NCI-H460 (cell line): ENCODE measurements at places on chromosomes 2 and 18.

GRCh38 chr2:27249159-27249890, 13.5 kb downstream of the SLC30A3 start:
- DNase-seq = no peak

GRCh38 chr2:238703053-238703415, 144.9 kb upstream of the TWIST2 start:
- DNase-seq = no peak

GRCh38 chr2:24262421-24262970, 87.6 kb downstream of the FAM228A start:
- DNase-seq = no peak

- DNase-seq = no peak
Observed at GRCh38 chr2:3104261-3104660, 273.4 kb downstream of the EIPR1 start.

GRCh38 chr18:23972453-23972852, 42.1 kb upstream of the TTC39C start:
- no peak for DNase-seq

DNA sequence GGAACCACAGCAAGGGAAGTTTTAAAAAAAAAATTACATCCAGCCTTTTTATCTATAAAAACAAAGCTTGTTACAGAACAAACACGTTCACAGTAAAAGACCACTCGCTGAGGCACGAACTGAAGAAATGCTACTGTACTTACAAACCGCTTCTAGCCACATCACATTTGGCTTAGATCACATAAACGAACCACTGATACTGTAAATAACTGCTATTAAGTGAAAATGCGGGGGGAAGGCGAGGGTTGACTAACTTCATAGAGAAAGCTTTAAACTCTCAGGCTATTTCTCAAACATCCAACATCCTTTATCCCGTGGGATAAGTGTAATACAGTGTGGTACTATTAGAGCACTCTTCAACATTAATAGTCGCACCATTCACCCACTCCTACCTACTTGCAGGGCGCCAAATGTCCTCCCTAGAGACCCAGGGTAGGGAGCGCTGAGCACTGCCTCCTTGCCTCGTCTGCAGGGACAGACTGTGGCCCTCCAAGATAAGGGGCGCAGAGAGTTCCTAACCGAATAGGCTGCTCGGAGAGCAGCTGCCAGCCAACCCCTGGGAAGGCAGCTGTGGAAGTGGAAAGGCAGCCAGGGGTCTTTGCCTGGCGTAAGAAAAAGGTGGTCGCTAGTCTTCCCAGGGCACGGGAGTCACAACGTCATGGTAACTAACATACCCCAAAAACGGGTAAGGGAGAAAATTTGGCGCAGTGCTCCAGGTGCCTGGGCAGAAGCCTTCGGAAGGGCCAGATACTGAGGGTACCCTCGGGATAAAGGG, 854 bp downstream of the GPR155 start:
- no peak for DNase-seq

DNA sequence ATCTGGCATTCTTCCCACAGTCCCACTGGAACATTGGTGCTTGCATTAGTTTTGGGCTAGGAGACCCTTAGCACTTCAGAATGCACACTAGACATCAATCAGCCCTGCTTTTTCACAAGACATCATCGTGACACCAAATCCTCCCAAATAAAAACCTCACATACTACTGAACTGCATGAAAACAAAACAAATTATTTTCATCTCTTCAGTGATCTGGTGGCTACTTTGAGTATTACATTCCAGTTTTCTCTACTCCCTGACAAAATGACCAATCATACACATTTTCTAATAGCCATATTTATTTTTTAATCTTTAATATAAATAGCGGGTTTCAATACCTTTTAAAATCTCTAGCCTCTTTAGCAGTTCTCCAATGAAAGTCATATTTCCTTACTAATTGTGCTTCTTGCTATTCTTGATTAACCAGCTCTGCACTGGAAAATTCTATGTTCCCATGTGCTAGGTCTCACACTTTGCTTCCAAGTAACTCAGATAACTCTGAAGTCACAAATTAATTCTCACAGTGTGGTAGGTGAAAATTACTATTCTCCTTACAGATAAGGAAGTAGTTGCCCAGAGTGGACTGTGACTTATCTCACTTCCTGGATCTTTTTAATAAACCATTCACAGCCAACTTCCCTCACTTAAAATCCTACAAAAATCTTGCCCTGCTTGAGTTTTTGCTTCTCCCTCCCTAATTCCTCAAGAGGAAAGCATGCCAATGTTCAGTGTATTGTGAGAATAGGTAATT, 82.5 kb upstream of the EPB41L3 start:
- no peak for DNase-seq

- DNase-seq = no peak
Observed at GRCh38 chr2:226308323-226308680, 491.3 kb downstream of the IRS1 start.

DNA sequence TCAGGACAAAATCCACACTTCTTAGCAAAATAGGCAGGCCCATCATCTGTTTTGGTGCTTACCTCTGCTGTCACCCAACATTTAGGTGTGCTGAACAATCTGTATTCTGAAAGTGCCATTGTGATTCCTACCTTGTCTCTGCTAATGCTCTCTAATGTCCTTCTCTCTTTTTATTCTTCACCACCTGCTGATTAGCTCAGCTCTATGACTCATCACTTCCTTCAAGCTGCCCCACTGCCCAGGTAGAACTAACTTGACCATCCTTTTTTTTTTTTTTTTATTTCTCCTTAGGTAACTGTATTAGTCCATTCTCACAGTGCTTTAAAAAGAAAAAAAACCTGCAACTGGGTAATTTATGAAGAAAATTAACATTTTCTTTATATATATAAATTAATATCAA, 478.7 kb upstream of the POU3F3 start:
- no peak for DNase-seq

- no peak for DNase-seq
Observed at GRCh38 chr18:21085579-21086166, 25.9 kb downstream of the ROCK1 start.

- no peak for DNase-seq
Observed at GRCh38 chr2:234975611-234976010, 23.8 kb downstream of the SH3BP4 start.

DNA sequence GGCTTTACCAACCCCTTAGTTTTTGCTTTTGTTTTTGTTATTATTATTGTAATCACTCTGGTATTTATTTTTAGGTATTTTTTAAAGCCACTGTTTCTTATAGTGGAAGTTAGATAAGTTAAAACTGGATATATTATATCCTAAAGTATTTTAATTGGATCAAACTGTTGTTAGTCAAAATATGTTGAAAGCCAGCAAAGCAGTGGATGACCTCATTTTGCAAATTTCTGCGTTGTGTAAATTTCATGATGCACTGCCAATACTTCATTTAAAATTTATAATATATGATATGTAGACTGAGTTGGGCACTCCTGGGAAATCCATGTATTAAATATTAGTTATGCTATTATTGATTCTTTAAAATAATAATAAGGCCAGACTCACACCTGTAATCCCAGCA, 661.7 kb upstream of the NRXN1 start:
- DNase-seq = no peak

GRCh38 chr2:157991932-157992331, 109.7 kb upstream of the UPP2 start:
- no peak for DNase-seq

GRCh38 chr18:6886797-6887330, 157.3 kb downstream of the ARHGAP28 start:
- no peak for DNase-seq

DNA sequence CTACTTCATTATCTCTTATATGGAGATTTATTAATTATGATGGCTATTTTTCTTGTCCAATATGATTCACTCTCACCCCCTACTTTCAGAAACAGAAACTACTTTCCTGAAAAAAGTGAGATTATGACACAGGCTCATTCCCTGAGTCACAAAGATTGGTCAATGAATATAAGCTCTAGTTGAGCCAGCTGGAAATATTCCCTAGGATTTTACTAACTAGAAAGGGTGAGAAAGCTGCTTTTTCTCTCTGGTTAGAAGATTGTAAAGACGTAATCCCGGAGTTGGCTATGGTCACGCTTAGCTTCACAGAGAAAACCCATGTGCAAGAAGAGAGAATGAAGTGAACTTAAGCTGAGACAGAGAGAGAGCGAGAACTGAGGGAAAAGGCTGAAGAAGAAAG, 223.7 kb upstream of the SMAD7 start:
- DNase-seq = no peak

DNA sequence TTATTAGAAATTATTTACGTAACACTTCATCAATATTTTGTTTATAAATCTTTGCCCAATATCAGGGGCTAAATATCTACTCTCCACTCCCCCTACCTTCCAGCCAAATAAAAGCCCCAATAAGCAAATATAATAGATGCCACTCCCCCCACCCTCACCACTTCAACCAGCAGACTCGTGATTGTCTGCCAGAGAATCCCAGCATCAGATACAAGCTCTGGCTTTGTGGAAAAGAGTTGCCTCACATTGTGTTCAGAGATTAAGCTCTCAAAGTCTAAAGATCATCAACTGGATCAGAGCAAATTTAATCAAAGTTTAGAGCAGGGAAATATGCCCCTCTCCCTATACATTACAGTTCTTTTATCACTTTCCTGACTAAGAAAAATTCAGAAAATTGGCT, 39.5 kb downstream of the AOX1 start:
- no peak for DNase-seq

- no peak for DNase-seq
Observed at GRCh38 chr2:232666051-232666805, 30.9 kb upstream of the GIGYF2 start.

DNA sequence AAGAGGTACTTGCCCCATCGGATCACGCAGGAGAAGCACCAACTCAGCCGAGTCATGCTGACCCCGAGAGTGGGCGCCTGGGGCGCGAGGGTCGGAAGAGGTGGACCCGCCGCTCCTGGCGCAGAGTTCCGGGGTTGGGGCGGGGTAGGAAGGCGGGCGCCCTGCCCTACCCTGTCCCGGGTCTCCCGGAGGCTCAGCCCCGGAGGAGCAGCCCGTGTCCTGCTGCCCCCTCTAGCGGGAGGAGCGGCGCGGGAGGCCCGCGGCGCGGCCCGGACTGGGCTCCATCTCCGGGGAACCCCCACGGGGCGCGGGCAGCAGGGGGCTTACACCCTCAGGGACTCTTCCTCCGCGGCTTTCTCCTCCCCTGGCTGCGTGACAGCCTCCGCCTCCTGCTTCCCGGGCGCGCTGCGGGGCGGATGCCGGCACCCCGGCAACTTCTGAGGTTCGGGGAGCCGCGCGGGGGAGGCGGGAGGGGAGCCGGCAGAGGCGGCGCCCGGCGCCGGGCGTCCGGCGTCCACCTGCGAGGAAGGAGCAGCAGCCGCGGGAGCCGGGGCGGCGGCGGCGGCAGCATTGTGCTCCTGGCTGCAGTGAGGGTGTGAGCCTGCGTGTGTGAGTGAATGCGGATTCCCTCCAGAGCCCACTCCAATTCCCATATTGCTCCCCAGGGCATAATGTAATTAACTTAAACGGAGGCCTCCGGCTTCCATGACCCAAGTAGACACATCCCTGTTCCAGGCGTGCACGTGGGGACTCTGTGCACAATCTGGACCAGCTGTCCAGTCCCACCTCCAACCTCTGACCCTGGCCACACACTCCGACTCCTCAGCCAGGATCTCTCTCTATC, 7.6 kb upstream of the TNS1 start:
- DNase-seq = peak; percentile 28

GRCh38 chr2:43325107-43325811, 98.9 kb upstream of the ZFP36L2 start:
- no peak for DNase-seq

GRCh38 chr2:231914077-231914690, 12.0 kb downstream of the NPPC start:
- DNase-seq = no peak

DNA sequence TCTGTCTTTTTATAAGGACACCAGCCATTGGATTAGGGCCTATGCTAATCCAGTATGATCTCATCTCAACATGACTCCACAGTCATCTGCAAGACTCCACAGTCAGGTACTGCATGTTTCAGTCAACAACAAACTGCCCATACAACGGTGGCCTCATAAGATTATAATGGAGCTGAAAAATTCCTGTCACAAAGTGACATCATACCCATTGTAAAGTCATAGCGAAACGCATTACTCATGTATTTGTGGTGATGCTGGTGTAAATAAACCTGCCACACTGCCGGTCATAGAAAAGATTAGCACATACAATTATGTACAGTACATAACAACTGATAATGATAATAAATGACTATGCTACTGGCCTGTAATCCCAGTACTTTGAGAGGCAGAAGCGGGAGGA, 102.2 kb downstream of the TEX51 start:
- DNase-seq = no peak

DNA sequence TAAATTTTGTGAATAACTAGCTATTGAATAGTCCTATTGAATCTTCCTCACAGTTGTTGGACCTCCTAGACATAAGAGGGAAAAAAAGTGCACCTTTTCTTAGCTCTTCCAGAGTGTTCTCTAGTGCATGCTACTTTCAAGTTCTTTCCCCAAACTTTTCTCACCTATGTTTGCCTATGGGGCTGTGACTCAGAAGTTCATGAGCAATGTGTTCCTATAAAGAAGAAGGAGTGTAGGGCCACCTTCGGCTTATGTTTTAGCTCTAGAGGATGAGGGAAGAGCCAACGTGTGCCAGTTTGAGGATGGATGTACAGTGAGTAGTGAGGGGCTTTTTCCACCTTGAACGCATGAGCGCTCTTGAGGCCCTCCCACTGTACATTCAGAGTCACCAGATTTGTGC, 27.0 kb upstream of the HNMT start:
- no peak for DNase-seq

GRCh38 chr18:34114996-34115395, 109.7 kb downstream of the NOL4 start:
- no peak for DNase-seq

DNA sequence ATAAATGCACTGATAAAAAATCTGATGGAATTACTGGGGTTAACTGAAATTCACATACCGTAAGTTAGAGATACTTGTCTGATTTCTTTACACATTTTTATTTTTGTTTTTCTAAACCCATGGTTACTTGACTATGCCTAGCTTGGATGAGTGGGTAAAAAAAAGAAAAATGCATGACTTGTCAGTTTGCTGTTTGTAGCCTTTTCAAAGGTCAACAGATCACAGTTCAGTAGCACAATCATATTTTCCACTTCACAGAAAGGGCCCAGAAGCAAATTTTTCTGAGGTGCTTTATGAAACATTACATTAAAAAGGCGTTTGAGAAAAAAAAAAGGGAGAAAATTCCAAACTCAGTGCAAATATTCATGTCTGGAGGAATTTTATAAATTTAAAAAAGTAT, 16.4 kb downstream of the SLC16A14 start:
- DNase-seq = no peak

DNA sequence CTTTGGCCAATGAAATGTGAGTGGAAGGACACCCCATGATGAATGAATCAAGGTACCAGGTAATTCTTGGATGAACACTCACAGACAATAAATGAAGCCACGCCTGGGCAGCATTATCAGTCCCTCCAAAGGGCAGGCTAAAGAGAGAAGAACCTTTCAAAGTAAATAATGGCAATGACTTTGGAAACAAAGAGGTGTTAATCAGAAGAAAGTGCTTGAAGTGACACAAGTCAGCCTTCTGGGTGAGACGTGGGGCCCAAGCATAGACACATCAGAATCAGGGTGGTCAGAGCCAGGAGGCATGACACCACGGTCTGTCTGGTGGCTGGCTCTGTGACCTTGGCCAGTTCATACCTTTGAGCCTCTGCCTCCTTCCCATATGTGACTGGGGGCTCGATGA, 103.3 kb downstream of the POLR1A start:
- no peak for DNase-seq
